ENCODE measurements at places on chromosomes 11 and 22.

- H3K36me3 ChIP-seq: no peaks in the 10 kb centered on the region
- no peak overlapping the region for H3K27ac ChIP-seq
- no peak for DNase-seq
- H3K4me1 ChIP-seq: no peaks in the 10 kb centered on the region
- no peak overlapping the region for H3K4me3 ChIP-seq
- no peaks in the 10 kb centered on the region for H3K27me3 ChIP-seq
These were observed 55.5 kb downstream of the CLPB start for GRCh38 chr11:72378704-72379383.

GRCh38 chr11:120635136-120635810 is 123.7 kb downstream of the GRIK4 start:
- peaks cover 5% of the 10 kb centered on the region for H3K27me3 ChIP-seq
- no peaks in the 10 kb centered on the region for H3K36me3 ChIP-seq
- H3K4me3 ChIP-seq: no peak overlapping the region
- H3K4me1 ChIP-seq: no peaks in the 10 kb centered on the region
- no peak overlapping the region for H3K27ac ChIP-seq

- no peaks in the 10 kb centered on the region for H3K36me3 ChIP-seq
- H3K27ac ChIP-seq: no peak overlapping the region
- H3K27me3 ChIP-seq: no peaks in the 10 kb centered on the region
- no peaks in the 10 kb centered on the region for H3K4me1 ChIP-seq
- H3K4me3 ChIP-seq: no peak overlapping the region
These were observed 10.2 kb upstream of the PDE2A start for GRCh38 chr11:72684236-72684912.

- H3K27ac ChIP-seq: no peak overlapping the region
These were observed 11.9 kb downstream of the OR52H1 start for GRCh38 chr11:5536482-5536881.
